ENCODE measurements at places on chromosomes 2 and 18.

- DNase-seq = no peak
These were observed 49.3 kb upstream of the RAB6D start for GRCh38 chr2:131413148-131413747.

DNA sequence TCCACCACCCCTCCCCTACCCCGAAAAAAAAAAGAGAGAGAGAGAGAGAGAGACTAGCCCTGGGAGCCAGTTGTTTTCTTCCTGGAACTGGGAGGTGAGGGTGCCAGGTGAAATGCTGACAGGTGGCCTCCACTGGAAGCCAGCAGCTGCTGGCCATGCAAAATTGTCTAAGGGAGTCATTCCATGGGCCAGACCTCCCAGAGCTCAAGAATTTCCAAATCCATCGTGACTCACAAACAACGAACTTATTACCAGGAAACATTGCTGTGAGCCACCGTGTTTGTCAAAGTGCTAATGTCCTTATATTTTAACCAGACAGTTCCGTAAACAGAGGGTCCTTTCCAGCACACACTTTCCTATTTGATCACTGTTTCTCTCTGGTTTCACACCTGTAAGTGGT is 68.5 kb upstream of the PID1 start:
- DNase-seq = no peak

DNA sequence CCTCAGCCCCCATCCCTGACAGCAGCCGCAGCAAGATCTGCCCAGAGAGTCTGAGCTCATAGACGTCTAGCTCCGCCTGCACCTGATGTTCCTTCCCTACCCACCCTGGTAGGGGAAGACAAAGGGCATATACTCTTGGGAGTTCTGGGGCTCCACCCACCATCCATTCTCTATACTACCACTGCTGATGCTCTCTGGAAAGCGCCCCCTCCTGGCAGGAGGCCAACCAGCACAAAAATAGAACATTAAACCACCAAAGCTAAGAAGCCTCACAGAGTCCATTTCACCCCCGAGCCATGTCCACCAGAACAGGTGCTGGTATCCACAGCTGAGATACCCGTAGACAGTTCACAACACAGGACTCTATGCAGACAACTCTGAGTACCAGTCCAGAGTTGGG is 662.6 kb upstream of the FAM98A start:
- DNase-seq = no peak

DNA sequence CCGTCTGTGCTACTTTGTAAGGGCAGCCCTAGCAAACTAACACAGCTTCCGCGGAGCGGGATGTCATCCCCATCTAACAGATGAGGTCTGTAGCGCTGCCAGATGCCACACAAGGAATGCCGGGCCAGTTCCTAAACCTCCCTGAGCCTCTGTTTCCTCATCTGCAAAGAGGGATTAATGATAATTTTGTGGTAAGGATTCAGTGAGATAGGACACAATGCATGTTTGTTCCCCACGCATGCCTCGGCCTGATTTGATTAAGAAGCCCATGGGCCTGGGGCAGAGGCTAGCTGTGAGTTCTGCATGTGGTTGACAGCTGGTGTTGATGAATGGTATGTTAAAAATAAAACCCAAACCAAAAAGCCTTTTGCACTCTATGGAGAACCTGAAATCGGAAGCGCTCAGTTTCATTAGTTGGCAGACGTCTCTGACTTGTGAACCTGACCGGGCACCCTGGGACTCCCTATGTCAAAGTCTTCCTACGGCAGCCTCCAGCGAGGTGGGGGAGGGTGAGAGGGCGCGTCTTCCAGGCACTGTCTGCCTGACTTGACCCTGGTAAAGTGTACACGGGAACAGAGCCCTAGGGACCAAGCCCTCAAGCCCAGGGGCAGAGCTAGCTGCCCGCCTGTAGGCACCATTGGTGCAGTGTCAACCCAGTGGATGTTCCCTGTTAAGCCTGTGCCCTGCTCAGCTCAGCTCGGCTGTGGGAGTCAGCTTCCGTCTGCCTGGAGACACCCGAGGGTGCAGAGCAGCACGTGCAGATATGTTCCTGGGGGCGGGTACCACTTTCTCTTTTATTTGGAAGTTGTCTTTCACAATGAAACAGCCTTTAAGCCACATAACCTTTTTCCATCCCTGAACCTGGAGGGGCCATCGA is 14.8 kb upstream of the INHBB start:
- no peak for DNase-seq

DNA sequence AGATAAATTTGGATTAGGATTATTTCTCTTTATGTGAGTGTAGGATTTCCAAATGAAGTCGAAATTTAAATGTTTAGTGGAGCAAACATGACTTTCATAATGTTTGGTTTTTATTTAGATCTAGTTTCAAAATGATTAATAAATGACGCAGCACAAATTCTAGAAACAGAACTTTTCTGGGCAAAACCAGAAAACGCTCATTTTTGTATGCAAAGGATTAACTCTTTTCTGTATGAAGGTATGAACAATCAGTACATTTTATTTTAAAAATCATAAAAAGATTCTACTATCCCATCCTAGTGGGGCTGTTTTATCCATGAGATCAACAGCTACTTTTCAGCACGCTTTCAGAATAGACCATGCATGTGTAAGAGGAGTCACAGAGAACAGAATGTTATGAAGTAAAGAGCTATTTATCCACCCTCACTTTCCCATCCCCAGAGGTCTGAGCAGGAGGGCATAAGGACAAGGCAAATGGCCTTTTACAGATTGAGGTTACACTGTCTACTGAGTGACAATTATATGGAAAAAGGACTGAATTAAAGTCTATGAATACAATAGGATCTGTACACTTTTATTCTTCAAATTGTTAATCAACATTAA is 270.8 kb downstream of the ZEB2 start:
- DNase-seq = no peak

DNA sequence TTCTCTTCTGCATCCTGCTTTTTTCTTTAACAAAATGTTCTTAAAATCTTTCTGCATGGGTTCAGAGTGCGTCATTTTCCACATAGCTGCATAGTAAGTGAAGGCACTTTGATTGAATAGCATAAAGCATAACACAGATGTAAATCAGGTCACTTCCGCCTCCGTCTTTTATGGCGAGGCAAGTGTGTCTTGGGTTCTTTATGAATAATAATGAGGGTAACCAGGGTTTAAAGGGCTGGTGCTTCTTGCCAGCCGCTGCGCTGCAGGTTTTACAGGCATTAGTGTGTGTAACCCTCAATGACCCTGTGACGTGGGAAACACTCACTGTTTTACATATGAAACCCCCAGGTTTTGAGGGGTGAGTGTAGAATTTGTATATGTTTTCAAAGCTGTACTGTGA is 164.2 kb downstream of the MYT1L start:
- DNase-seq = no peak

GRCh38 chr18:50131591-50131990 is 63.4 kb downstream of the MYO5B start:
- DNase-seq = no peak

- no peak for DNase-seq
These were observed 130.9 kb downstream of the GLI2 start for GRCh38 chr2:120866483-120867140.

DNA sequence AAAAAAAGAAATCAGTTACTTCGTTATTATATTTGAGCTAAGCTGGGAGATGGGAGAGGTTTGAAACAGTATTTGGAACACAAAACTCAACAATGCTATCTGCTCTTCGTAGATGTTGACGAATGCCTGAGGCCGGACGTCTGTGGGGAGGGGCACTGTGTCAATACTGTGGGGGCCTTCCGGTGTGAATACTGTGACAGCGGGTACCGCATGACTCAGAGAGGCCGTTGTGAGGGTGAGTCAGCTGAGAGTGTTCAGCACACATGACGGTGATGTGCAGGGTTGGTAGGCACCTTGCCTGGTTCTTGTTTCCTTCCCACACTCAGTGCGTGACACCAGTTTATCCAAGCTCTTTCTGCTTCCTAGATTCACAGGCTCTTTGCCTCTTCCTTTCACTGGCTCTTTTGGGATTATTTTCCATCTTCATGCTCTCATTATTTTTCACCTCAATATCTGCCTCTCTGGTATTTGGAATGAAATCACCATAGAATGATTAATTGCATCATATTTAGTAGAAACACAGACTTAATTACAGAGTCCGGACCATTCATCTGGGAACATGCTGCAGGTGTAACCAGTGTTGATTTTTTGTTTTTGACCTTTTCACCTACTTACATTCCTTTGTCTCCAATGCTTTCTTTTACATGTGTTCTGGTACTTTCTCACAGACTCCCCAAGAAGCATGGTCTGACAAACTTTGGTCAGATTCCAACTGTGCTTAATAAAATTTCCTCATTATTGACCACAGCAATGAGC is 200.6 kb upstream of the RASGRP3 start:
- no peak for DNase-seq

GRCh38 chr2:568639-569235 is 108.5 kb downstream of the TMEM18 start:
- DNase-seq = no peak

- no peak for DNase-seq
These were observed 45.7 kb downstream of the FAM117B start for GRCh38 chr2:202680512-202680911.

Measured in stimulated activated CD4-positive, alpha-beta T cell treated with anti-CD3 and anti-CD28 coated beads, Interleukin-15, amount 100 ng/mL, for 48 hours (primary cell).